Testis (tissue), 5 donors: ENCODE measurements at places on chromosomes 2 and 18.

- no peak overlapping the region for H3K27ac ChIP-seq
- H3K4me3 ChIP-seq: no peak overlapping the region
- no peaks in the 10 kb centered on the region for H3K36me3 ChIP-seq
- no peaks in the 10 kb centered on the region for H3K4me1 ChIP-seq
Observed at GRCh38 chr2:72112401-72112800, 35.3 kb downstream of the CYP26B1 start.

DNA sequence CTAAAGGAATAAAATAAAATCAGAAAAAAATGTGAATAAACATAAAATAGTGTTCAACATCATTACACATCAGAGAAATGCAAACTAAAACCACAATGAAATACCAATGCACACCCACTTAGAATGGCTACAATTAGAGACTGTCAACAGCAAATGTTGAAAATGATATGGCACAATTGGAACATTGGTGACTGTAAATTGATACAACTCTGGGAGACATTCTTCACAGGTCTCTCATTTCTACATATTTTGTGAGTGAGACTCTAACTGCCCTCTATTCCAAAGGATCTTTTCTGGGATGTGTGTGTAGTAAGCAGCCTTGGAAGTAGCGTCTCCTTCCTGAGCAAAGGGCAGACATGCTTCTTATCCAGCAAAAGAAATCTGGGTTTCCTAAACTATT is 323.0 kb downstream of the FBXO15 start:
- no peaks in the 10 kb centered on the region for H3K27me3 ChIP-seq
- no peak overlapping the region for H3K27ac ChIP-seq
- no peak for DNase-seq
- H3K4me1 ChIP-seq: no peaks in the 10 kb centered on the region

DNA sequence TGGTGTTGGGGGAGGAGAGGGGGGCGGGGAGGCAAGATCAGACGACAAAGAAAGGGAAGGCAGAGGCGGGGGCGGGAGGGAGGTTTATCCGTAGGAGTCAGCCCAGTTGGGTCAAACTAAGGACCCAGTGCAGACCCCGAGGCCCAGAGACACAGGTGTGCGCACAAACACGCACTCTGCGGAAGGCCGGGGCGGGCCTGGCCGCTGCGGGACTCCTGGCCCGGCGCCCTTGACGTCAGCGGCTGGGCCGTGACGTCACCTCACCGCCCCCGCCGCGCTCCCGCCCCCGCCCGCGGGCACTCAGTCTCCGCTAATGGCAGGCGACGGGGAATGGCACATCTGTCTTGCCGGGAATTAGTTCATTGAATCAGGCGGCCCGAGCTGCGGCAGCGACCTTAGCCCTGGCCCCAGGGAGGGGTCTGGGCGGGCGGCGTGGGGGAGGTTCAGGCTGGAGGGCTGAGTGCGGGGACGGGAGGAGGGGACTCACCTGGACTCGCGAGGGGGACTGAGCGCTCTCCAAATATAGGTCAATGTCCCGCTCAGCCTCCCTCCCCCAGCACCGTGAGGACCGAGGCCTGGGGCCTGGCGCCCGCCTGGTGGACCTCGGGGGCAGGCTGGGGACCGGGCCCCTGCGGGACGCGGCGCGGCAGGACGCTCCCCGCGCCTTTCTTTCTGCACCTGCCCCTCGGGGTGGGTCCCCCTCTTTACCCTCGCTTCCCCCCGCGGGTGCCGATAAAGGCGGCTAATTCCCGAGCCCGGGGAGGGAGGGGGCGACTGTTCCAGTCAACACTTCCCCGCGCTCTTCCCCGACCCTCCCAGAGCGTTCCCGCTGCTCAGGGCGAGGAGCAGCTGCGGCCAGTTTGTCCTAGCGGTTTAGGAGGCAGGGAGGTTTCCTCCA is 15.5 kb upstream of the ECEL1 start:
- peak; percentile 60 for DNase-seq
- H3K27me3 ChIP-seq: no peaks in the 10 kb centered on the region
- peaks cover 22% of the 10 kb centered on the region for H3K4me1 ChIP-seq
- peak overlapping the region; percentile 56 for H3K4me3 ChIP-seq
- no peaks in the 10 kb centered on the region for H3K36me3 ChIP-seq

GRCh38 chr2:160041091-160041490 is 21.3 kb downstream of the PLA2R1 start:
- H3K27me3 ChIP-seq: no peaks in the 10 kb centered on the region
- no peak overlapping the region for H3K27ac ChIP-seq
- no peak for DNase-seq
- no peak overlapping the region for H3K4me3 ChIP-seq
- H3K4me1 ChIP-seq: no peaks in the 10 kb centered on the region

DNA sequence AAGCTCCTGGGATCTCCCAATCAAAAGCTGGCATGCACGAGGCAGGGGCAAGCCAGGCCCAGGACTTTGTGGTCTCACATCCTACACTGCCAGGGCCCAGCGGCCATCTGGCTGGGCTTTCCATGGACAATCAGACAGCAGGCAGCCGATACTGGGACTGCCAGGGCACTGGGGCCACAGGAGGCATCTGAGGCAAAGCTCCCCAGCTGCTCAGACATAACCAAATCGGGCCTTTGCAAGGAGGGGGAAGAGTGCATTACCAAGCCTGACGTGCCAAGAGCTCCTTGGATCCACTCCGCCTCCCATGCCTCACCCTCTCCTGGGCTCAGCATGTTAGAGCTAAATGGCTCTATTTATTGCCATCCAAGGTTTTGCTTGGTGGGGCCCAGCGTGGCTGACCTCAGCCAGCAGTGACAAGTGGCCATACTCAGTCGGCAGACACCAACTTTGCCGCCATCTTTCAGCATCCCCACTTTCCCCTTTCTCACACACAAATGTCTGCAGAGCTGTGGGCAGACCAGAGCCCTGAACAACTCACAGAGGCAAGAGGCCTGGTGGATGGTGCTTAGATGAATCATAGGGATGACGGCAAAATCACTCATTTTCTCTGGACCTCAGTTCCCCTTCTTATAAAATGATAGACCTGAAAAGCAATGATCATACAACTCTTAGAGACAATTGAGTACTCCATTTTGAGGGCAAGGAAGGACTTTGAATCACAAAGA is 200.8 kb downstream of the TTC32 start:
- no peaks in the 10 kb centered on the region for H3K36me3 ChIP-seq
- no peak overlapping the region for H3K27ac ChIP-seq
- H3K27me3 ChIP-seq: no peaks in the 10 kb centered on the region
- DNase-seq: no peak
- no peaks in the 10 kb centered on the region for H3K4me1 ChIP-seq

GRCh38 chr2:157596992-157597681 is 31.5 kb downstream of the ACVR1C start:
- H3K27ac ChIP-seq: no peak overlapping the region
- H3K4me1 ChIP-seq: no peaks in the 10 kb centered on the region
- no peaks in the 10 kb centered on the region for H3K27me3 ChIP-seq

DNA sequence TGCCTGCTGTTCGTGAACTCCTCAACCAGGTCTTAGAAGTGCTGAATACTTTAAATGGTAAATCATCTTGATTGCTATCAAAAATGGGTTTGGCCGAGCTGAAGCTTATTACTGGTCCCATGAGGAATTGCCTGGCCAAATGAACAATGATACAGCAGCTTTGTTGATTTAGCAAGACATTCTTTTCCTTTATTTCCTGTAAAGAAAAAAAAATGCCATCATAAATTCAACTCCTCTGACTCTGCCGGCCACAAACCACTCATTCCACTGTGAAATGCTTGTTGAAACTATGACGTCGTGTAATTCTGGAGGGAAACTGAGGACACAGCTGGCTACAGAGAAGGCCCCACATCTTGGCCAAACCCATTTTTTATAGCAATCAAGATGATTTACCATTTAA is 74.2 kb upstream of the ID2 start:
- no peak for DNase-seq
- no peak overlapping the region for H3K4me3 ChIP-seq
- H3K36me3 ChIP-seq: no peaks in the 10 kb centered on the region
- no peaks in the 10 kb centered on the region for H3K27me3 ChIP-seq
